ENCODE measurements at places on chromosomes 7 and 10.

- peak; percentile 21 for DNase-seq
These were observed 132.9 kb downstream of the ADRA2A start for GRCh38 chr10:111209692-111210091.

GRCh38 chr10:6022660-6023059 is 39.5 kb downstream of the IL2RA start:
- no peak for DNase-seq

DNA sequence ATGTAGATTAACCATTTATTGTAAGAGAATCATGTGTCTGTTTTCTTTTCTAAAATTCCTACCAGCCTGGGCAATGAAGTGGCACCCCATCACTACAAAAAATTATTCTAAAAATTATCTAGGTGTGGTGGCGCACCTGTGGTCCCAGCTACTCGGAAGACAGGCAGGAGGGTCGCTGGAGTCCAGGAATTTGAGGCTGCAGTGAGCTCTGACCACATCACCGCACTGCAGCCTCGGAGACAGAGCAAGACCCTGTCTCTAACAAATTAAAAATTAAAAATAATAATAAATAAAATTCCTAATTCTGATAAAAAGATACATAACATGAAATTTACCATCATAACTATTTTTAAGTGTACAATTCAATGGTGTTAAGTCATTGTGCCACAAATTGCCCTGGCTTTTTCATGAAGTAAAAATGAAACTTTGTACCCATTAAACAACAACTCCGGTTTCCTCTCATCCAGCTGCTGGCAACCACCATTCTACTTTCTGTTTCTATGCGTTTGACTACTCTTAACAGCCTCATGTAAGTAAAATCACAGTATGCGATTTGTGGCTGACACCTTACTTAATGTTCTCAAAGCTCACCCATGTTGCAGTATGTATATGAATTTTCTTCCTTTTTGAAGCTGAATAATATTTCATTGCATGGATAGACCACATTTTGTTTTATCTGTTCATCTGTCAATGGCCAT is 20.6 kb upstream of the USP6NL start:
- DNase-seq = no peak

DNA sequence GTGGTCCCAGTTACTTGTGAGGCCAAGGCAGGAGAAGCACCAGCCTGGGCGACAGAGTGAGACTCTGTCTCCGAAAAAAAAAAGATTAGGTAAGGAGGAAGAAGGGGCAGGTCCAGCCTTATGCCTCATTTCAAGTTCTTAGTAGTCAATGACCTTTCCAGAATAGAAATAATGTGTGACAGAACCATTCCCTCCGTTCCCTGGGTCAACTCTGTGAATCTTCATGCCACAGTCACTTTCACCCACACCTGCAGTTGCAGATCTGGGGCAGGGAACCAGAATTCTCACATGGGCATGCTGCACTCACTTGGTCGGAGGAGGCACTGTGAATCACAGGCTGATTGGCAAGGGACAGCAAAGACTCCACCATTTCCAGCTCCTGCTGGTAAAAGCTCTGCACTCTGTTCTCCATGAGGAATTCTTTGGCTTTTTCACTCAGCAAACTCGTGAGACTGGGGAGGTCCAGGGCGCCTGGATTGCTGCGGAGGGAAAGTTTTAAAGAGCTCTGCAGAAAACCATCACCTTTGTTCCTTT is 20.7 kb downstream of the STN1 start:
- DNase-seq = no peak

DNA sequence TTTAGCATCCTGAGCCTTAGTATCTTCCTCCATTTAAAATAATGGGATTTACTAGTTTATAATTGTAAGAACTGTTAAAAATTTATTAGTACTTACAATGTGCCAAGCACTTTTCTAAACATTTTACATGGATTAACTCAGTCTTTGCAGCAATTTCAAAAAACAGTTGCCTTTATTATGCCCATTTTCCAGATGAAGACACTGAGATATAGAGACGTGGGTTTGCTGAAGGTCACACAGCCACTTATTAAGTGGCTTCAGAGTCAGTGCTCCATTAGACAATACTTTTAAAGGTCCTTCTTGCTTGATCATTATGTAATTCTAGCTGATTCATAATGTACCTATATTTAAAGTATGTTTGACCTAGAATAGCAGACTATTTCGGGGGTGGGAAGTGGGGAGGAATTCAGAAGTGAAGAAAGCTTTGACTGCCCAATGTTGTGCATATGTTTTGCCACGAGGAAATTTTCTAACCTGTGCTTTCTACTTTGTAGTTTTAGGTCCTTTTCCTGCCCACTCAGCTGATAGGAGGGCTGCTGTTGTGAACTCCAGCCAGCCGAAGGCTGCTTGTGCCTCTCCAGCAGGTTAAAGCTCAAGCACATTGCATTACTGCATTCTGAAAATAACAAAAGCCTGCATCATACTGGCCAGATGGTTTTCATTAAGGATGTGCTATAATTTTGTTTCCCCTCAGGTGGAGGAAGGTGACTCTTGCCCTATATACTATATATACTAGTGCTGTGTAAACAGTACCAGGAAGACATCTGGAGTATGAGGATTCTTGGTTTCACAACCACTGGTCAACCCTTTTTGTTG is 4.3 kb downstream of the PLEKHA8 start:
- DNase-seq = peak; percentile 69

DNA sequence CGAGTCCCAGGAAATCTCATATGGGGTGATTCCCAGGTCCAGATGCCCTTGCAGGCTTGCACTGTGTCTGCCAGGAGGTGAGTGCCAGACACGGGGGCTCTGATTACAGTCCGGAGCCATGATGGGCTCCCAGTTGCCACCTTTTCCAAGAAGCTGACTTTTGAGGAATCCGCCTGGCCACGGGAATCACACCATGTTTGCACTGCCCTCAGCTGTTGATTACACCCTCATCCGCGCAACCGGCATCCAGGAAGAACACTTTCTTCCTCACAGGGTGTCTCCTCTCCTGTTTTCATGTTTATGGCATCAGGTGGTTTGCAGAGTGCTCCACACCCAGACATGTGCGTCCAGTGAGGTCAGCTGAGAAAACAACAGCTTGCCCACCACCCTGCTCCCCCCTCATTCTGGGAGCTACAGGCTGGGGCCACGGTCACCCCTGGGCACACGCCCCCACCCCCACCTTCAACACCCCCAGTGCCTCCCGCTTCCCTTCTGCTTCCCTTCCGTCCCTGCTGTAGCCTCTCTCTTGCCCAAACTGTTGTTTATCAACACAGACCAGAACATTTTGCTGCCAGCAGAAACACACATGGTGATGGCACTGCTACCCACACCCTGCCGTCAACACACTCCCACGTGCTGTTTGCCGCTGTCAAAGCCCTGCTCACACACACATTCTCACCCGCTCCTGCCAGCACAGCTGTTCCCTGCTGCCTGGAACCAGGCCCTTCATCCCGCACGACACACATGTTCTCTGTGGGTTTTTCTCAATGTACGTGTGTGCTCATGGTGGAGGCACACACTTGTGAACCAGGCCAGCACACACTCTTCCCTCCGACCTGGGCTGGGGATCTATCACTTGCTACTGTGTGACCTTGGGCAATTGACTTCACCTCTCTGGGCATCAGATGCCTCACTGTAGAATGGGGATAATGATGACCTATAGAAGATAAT is 35.8 kb downstream of the DDIT4 start:
- DNase-seq = no peak

- DNase-seq = peak; percentile 16
These were observed 13.1 kb upstream of the PDK4 start for GRCh38 chr7:95609277-95609971.

DNA sequence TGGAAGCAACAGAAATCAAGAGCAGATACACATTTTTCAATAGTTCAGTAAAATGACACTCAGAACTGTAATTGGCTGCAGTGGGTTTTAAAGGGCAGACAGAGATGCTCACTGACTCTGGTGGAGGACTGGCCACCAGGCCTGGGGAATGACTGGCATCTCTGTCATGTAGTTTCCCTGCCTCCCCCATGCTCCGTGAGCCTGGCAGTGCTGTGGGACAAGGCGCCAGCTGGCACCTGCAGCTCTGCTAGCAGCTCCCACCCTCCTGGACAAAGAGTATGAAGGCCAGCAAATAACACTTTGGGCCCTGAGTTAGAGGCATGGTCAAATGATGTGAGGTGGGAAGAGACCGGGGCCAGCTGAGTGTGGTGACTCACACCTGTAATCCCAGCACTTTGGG is 15.0 kb downstream of the TSPAN33 start:
- no peak for DNase-seq

- DNase-seq = no peak
These were observed 60.2 kb downstream of the TFPI2 start for GRCh38 chr7:93830141-93830925.

DNA sequence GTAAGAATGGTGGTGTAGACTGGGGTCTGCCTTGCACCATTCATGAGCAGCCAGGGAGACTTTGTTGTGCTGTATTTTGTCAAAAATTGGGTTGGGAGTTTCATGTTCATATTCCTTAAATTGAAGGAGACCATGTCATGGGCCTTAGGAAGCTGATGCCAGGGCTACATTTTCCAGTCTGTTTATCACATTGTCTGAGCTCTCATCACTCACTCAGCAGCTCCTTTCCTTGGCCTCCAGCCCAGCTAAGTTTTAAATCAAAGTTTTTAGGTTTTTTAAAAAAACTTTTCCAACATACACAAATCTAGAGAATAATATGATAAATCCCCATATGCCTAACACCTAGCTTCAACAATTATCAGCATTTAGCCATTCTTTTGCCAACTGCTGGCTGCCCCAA is 12.6 kb upstream of the FAM13C start:
- peak; percentile 29 for DNase-seq

DNA sequence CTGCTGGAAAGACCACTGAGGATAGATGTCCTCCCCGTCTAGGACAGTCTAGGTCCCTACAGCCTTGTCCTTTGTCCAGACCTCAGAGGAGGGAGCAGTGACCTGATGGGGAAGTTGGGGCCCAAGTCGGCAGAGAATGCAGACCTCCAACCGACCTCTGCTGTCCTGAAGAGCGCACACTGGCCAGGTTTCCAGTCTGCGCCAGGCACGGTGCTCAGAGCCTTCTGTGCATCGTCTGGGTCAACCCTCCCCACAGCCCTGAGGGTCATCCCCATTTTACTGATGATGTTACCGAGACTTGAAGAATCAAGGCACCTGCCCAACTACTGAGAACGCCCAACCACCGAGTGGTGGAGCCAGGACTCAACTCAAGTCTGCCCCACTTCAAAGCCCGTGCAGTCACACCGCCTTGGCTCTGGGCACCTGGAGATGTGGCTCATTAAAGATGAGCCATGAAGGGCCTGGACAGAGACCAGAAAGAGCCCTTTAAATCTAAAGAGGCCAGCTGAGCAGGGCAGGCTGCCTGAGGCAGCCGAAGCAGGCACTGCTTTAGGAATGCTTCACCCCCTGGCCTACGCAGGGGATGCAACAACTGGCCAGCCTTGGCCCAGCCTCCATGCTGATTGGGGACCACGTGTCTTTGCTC is 4.4 kb downstream of the ITPRIP start:
- DNase-seq = no peak

- peak; percentile 45 for DNase-seq
These were observed 18.4 kb downstream of the NKX2-3 start for GRCh38 chr10:99551158-99551557.

- peak; percentile 16 for DNase-seq
These were observed 20.4 kb downstream of the TEX36 start for GRCh38 chr10:125662584-125662983.

DNA sequence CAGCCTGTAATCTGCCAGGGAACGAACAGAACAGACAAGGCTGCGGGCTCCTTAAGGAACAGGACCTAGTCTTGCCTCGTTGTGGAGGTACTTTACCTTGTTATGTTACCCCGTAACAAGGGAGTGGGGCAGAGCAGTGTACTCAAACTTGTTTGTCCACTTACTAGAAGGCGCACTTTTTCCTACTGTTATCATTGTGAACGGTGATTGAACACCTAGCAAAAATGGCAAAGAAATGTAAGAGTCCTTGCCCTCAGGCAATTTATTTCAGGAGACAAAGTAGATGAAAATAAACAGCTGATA is 620 bp upstream of the IMPDH1 start:
- DNase-seq = no peak

DNA sequence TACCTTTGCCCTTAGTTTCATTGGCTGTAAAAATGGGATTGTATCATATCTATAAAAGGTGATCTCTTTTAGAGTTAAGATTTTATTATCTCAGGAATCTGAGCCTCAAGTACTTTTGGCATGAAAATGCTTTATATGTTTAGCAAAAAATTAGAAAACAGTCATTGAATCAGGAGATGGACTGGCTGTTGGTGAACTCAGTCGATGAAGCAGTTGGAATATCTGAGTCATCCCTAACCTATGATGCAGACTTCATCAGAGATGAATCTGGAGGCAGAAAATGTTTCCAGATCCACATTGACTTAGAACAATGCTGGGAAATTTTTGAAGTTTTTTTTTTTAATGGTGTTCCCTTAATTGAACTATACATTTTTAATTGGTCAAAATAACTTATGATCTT is 228.5 kb downstream of the SLC25A13 start:
- DNase-seq = peak; percentile 83

DNA sequence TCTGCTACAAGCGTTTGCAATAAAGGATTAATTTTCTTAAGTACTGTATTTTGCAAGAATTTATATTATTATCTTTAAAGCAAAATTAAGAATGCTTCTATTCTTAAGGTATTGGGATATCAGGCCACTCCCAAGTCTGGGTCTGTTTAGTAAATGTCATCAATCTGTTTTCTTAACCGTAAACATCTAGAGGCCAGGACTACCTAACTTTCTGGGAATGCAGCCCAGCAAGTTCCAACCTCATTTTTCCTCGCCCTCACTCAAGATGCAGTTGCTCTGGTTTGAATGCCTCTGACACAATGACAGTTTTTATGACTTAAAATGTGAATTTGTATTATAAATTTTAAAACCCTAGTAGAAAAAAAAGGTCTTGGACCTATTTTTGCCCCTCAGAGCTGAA is 143.5 kb downstream of the INHBA start:
- no peak for DNase-seq

DNA sequence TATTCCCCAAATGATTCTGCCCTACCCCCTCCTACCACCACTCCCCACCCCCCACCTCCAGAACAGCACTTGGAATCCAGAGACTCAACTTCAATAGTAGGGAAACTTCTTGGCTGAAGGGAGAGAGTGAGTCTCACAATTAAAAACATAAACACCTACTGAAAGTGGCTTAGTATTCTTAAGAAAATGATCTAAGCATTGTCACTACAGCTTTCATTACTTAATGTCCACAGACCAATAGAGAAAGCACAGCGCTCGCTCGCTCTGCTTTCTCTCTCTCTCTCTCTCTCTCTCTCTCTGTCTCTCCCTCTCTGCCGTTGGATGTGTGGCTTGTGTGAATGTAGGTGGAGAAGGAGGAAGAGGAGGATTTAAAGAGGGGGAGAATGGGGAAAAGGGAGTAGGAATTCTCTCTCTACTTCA is 1.5 kb upstream of the SEMA3A start:
- DNase-seq = peak; percentile 61

- no peak for DNase-seq
These were observed 286.4 kb downstream of the PTPRN2 start for GRCh38 chr7:158301207-158301606.

- DNase-seq = no peak
These were observed 37.1 kb downstream of the CXCL12 start for GRCh38 chr10:44347609-44348400.

GRCh38 chr7:144255471-144255897 is 9.1 kb downstream of the OR2A7 start:
- DNase-seq = no peak

GRCh38 chr10:131003455-131003854 is 308.1 kb downstream of the TCERG1L start:
- DNase-seq = no peak

- peak; percentile 49 for DNase-seq
These were observed 1.3 kb downstream of the AMPH start for GRCh38 chr7:38629651-38630510.

Measured in fibroblast of skin of abdomen (primary cell).